ENCODE measurements at places on chromosomes 11 and 22.
A peak's percentile ranks its signal among the peaks of the same experiment; 100 is the strongest.

- DNase-seq, result no peak
These were observed 69.5 kb upstream of the CSNK2A3 start for GRCh38 chr11:11422411-11423128.

DNA sequence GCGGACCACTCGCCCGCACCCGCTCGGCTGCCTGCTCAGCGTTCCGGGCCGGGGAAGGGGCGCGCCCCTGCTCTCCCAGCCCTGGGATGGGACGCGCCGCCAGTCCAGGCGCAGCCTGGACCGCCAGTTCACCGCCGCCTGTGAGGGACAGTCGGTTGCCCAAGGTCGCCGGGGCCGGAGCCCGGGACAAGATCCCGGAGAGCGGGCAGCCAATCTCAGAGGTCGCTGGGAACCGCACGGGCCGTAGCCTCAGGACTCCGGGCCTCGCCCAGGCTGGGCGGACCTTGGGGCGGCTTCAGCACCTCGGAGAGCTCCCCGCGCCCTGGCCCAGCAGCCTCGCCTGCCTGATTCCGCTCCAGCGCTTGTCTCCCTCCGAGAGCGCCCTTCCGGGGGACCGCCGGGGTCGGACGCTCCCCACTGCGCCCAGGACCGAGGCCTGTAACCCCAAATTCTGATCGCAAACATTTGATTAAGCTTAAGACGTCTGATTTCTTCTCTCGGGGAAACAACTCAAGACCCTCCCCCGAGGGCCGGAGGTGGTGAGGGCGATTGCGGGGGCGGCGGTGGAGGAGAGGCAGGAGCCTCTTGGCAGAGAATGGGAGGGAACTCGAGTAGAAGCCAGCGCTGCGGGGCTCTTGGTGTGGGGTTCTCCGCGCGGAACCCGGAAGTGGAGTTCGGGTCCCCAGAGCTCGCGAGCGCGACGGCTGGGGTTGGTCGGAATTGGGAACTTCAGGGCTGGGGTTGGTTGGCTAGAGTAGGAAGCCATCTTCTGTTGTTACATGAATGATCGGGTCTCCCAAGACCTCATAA lies 1.1 kb upstream of the CHRM4 start:
- peak; percentile 43 for DNase-seq

- DNase-seq, result no peak
These were observed 62.2 kb downstream of the SGSM3 start for GRCh38 chr22:40432625-40433024.

DNA sequence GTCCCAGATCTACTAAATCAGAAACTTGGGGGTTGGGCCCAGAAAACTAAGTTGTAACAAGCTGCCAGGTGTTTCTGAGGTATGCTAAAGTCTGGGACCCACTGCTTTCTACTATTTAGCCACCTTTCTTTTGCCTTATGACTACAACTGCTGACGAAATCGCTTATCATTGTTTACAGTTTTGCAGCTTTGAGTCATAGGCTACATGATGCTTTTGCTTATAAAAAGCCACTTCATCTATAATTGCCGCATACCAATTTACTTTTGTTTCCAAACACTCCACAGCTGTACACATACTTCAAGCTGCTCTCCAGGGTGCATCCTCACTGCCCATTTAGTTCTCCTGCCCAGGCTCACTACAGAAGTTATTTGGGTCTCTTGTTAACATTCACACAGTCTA lies 144.7 kb downstream of the ENTHD1 start:
- DNase-seq, result no peak

- DNase-seq, result no peak
These were observed 16.0 kb downstream of the CAPRIN1 start for GRCh38 chr11:34067383-34068065.

DNA sequence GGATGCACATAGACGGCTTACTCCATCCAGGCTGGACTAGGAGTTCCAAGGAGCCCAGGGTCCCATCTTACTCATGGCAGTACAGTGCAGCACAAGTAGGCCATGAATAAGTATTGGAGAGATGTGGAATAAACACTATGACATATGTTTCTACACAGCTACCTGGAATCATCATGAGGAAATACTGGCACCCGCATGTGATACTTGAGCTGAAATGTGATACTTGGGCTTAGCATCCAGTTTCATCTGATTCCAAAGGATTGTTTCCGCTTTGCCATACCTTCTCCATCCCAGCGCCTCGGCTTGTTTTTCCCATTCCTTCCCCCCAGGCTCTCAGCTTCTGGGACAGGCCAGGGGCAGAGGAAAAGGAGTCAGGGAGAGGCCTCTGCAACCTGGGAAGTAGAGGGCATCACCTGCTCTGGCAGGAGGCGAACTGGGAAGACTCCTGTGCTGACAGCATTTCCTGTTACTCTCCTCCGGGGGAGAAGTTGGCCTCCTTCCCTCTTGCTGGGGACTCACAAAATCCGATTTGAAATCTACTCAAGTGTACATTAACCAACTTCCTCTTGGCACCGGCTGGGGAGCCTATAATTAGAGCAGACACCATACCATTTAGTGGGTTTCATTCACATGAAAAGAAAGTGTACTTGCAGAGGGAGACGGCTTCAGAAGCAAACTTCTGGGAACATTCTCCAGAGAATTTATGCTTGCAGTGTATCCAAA lies 187.8 kb downstream of the MIAT start:
- peak; percentile 3 for DNase-seq

- DNase-seq, result no peak
These were observed 6.1 kb upstream of the RNASEH2C start for GRCh38 chr11:65726660-65727059.

DNA sequence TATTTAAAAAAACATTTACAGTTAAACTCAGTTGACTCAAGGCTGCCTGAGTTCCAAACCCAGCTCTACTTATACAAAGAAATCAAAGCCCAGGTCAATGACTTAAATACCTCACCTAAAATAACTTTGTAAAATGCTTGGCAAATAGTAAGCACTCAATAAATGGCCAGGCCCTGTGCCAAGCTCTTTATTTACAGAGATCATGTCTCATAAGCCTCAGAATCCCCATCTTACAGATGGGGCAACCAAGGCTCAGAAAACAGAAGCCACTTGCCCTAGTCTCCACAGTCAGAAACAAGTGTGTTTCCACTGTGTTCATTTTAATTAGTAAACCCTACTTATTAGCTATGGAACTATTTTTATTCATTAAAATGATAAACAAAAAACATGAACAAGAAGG lies 30.5 kb upstream of the TTC28 start:
- no peak for DNase-seq

DNA sequence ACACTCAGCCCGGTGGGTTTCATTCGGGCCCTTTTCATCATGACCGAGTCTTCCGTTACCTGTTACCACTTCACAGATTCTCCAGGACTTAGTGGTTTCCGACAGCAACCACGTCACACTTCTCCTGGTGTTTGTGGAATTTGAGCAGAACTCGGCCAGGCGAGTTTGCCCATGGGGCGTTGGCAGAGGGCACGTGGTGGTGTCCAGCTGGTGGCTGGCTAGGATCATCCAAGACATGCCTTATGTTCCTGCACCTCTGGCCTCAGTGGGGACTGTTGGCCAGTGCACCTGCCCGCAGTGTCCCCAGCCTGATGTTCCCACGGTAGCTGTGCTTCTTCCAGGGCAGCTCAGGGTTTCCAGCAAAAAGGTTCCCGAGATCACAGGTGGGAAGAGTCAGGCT lies 87.3 kb downstream of the ARHGAP8 start:
- no peak for DNase-seq

- DNase-seq, result no peak
These were observed 53.5 kb downstream of the MYH9 start for GRCh38 chr22:36334081-36334820.

DNA sequence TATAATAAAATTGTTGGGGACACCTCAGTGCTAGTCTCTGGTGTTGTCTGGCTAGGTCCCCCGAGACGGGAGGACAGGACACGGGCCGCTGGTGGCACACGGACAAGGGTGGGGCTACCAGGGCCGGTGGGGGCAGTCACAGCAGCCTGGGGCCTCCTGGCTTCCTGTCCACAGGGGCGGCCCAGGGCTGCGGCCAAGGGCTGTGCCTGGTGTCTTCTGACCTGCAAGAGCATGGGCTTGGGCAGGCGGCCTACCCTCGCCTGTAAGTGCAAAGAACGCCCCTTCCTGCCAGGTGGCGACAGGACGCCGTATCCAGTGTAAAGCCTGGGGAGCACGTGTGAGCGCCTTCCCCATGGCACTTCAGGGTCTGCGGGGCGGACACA lies 3.6 kb downstream of the LRFN4 start:
- no peak for DNase-seq

GRCh38 chr11:65796726-65797601 lies 10.1 kb downstream of the OVOL1 start:
- no peak for DNase-seq

- DNase-seq, result no peak
These were observed 447.3 kb downstream of the NTM start for GRCh38 chr11:131817687-131818188.

- DNase-seq, result no peak
These were observed 9.9 kb downstream of the TTLL8 start for GRCh38 chr22:50048061-50048765.

DNA sequence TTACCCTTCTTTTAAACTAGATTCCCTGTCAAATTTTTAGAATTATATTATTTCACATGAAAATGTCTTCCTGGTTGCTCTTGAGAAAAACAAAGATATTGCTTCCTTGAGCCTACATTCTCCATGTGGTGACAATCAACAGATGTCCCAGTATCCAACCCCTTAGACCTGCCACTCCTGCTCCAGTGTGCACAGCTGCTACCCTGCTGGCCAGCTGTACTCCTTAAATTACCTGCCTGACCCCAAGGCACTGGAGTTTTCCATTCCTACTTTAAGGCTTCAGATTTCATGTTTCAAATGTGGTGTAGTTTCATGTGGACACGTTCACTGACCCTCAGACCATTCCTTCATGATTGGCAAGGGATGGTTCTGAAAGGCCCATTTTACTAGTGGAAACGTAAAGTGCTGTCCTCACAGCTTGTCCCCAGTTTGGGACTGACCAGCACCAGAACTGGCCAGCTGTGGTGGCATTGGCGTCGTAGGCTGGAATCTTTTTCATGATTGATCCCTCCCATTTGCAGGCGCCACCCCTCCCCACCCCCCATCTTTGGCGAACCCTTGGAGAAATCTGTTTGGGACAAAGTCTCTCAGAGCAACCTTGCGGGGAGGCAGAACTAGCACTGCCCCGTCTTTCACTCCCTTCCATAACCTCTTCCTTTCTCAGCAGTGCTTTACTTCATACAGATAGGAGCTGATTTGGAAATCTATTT lies 123.5 kb downstream of the DBX1 start:
- DNase-seq, result no peak

DNA sequence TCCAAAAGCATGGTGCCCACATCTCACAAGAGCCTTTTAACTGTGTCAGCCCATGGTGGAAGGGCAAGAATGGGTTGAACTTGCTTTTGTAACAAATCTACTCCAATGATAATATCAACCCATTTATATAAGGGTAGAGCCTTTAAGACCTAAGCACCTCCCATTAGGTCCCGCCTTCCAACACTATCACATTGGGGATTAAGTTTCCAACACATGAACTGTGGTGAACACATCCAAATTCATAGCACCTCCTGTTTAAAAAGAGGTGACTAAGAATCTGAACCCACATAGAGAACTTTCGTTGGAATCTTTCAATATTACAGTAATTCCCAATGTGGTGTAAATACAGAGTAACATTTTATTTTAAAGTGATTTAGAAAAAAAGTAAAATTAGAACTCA lies 9.2 kb upstream of the CNTF start:
- DNase-seq, result no peak

DNA sequence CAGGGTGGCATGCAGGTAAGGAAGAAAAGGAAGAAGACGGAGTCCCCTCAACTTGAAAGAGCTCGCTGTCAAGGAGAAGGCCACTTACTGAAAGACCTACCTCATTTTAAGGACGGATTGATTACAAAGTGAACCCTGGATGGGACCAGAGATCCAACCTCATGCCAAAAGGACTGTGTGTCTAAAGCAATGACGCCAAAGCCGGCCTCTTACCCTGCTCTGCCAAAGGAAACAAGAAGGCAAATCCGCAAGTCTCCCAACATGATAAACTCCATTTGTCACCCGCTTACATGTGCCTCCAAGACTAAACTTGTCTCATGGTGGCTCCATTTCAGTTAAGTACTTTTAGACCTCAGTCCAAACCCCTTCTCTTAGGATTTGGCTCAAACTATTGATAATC lies 148.7 kb upstream of the MTMR2 start:
- no peak for DNase-seq

DNA sequence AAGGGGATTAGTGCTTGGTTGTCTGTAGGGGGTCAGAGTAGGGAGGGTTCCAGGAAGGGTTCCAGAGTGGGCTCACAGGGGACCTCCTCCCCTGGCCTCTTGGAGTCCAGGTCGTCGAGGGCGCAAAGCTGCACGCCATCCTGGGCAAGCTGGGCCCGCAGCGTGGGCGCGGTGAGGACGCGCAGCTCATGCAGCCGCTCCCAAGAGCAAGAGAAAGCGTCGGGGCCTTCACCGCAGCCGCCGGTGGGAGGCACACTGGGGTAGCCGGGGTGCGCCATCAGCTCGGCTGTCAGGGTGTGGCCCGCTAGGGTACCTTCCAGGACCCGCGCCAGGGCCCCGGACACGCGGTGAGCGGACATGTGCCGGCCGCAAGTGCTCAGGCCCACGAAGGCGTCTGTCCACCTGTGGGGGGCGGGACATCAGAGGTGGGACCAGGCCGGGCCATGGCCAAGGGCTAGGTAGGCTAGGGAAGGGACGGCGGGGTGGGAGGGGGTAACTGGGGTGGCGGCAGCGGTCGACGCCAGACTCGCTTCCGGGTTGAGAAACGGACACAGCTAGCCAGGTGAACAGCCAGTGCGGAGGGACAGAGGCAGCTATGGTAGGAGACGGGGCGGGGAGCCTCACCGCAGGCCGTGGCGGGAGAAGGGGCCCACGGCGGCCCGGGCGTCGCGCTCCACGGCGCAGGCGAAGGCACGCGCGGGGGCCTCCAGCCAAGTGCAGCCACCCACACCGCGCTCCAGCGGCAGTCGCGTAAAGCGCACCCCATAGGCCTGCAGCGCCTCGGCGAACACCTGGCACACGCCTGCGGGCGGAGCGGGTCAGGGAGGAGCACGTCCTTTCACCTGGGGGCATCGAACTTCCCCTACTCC lies 1.2 kb downstream of the YDJC start:
- no peak for DNase-seq

DNA sequence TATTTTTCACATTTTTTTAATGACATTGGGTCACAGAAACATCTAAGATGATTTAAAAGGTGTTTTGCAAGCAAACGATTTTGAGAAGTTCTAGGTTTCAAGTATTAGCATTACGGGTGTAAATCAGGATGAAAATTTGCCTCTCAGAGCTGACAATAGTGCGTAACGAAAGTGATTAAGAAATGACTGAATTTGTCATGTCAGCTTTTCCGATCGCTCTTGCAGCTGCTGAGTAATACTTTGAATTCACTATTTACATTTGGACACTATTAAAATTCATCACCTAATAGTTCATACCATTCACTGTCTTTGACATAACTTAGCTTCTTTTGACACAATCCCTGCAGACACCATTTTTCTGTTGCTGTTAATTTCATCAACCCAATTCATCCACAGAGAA lies 205.2 kb downstream of the SOX6 start:
- no peak for DNase-seq

- DNase-seq, result no peak
These were observed 120.1 kb downstream of the INSC start for GRCh38 chr11:15234796-15235195.

GRCh38 chr11:110289472-110289871 lies 6.9 kb downstream of the RDX start:
- no peak for DNase-seq

All from KG1 (cell line).